ENCODE measurements at places on chromosomes 6 and 20.

- no peak for DNase-seq
Measured at GRCh38 chr6:33654831-33655554, 33.9 kb downstream of the ITPR3 start.

GRCh38 chr6:124791156-124791555 lies 171.1 kb upstream of the RNF217 start:
- no peak for DNase-seq

- DNase-seq, result no peak
Measured at GRCh38 chr6:128491610-128492206, 28.7 kb downstream of the PTPRK start.

GRCh38 chr6:158653577-158654354 lies 3.9 kb downstream of the SYTL3 start:
- DNase-seq, result no peak

GRCh38 chr6:24855395-24856245 lies 56.9 kb upstream of the ARMH2 start:
- DNase-seq, result peak; percentile 45

DNA sequence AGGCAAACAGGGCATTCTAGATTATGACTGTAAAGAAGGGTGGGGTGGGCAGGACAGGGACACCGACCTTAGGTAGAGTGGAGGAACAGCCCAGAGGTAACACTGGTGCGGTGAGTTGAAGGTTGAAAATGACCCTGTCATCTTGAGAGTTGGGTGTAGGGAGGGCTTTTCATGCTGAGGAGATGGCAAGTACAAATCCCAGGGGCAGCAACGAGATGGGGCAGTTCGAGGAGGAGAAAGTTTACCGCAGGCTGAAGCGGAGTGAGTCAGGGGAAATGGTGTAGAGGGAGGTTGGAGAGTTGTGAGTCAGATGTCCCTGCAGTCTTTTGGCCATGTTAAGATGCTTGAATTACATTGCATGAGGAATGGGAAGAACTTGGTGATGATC lies 101.1 kb downstream of the HIVEP1 start:
- no peak for DNase-seq

- DNase-seq, result no peak
Measured at GRCh38 chr6:111032484-111033140, 50.8 kb downstream of the RPF2 start.

DNA sequence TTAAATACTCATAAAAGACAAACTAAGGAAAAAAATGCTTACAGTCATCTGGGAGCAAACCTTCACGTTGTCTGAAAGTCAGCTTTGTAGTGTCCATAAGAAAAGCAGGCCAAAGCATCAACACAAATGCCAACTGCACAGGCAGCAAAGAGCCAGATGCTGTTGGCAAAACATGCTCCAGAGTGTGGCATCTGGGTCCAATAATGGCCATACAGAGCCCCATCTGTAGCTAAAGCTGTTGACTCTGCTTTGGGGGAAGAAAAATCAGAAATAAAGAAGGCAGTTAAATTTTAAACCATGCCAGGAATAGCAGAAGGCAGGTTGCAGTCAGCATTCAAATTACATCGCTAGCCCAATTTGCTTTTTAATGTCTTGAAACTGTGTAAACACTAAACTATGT lies 776.3 kb downstream of the EYS start:
- DNase-seq, result no peak

Data from HuH-7 (cell line).